ENCODE measurements at places on chromosomes 4 and X.

- no peak for DNase-seq
These were observed 7.3 kb upstream of the CCNI start for GRCh38 chr4:77082886-77083608.

DNA sequence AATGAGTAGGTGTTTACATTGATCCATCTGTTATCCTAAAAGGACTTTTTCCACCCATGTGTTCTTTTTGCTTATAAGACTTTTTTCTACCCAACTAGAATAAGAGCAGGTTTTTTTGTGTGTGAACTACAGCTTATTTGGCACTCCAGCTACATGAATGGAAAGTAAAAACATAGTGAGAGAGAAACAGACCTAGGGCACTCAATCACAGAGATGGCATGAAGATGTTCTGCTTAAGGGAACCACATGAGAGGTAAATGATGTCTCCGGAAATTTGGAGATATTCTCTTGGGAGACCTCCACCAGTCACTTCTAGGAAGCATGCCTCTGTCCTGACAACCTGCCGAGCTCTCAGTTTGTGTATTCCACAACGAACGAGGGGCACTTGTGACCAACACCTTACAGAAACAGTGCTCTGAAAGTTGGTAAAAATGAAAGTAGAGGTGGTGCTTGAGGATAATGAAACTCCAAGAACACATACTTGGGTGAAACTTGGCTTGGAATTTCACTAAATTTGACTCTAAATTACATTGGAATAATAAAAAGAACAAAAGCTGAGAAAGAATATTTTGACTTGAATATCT, 788.4 kb upstream of the GALNTL6 start:
- DNase-seq: no peak

GRCh38 chr4:1862055-1862911, 6.3 kb upstream of the LETM1 start:
- DNase-seq: no peak

- no peak for DNase-seq
These were observed 62.0 kb downstream of the MAOA start for GRCh38 chrX:43718081-43718480.

DNA sequence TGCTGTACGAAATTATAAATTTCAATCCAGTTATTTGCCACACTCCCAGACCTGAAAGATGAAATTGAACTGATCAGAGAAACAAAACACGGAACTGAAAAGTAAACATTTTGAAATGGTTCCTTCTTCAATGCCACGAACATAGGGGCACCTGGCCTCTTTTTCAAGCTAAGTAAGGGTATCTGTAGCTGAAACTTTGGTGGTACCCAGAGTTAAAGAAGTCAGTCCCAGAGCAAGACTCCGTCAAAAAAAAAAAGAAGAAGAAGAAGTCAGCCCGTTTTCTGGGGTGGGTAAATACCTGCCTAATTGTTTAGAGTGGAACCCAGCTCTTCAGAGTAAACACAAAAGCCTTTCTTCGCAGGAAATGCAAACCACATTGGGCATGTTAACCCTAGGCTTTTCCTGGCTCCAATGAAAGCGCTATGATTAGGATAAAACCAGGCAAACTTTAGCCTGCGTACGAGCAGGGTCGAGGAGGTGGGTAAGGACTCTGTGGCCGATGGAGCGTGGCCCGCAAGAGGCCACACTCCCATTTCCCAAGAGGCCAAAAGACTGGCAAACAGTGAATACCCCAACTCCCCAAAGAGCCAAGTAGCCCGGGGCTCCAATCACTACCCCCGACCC, 1.3 kb downstream of the ANTXR2 start:
- DNase-seq: no peak

DNA sequence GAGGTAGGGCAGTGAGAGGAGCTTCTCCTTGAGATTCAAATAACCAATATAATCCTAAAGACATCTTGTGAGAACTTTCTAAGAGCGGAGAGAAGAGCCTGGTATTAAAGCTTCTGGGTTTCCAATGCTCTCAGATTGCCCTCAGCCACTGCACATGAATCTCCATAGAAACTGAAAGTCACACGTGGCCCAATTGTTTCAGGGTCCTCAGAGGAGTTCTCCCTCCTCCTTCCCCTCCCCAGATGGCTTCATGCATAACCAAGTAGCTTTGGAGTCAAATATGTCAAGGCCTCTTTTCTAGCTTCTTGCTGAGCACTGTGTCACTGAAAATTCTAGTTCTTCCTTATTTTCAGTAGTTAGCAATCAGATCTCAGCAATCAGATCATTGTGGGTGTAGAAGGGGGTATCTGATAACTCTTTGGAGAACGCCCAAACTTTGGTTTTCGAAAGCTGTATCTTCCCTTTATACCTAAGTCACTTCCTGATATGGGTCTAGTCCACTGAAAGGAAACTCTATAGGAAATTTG, 2.2 kb downstream of the BTK start:
- no peak for DNase-seq
